ENCODE measurements at places on chromosomes 7 and 10.

- DNase-seq, result no peak
These were observed 70.8 kb upstream of the ASAH2 start for GRCh38 chr10:50322077-50322476.

GRCh38 chr7:2033586-2034135 lies 199.1 kb downstream of the MAD1L1 start:
- DNase-seq, result no peak

- DNase-seq, result no peak
These were observed 32.9 kb upstream of the KMT2E start for GRCh38 chr7:104980841-104981671.

- DNase-seq, result no peak
These were observed 178.9 kb upstream of the LYZL1 start for GRCh38 chr10:29109707-29110571.

GRCh38 chr10:71045936-71046335 lies 157.6 kb upstream of the PCBD1 start:
- DNase-seq, result no peak

GRCh38 chr10:16348891-16349290 lies 87.9 kb upstream of the PTER start:
- no peak for DNase-seq
